Mesenteric fat pad (tissue), 1 donor: ENCODE measurements at places on chromosomes 4 and X.
A peak's percentile ranks its signal among the peaks of the same experiment; 100 is the strongest.

DNA sequence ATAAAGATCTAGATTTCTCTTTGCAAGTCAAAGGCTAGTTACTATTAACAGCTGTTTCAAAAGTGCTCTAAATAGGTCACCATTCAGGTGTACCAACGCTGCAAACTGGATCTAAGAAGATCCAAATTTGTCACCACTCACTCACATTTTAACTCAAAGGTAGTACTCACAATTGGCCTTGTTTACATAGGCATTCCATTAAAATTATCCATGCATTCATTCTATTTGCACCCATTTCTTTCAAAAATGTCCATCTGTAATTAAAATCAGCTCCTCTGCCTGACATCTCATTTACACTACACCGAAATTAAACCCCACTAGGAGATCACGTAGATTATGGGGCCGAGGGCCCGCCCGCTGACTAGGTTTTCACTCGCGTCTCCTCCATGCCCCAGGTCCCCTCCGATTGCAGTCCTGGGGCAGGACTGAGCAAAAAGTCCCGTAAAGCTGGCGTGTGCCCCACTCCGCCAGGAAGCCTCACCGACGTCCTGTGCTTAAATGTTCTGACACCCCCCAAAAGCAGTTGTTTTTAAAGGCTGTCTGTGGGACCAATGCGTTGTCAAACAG is 1.3 kb upstream of the ING2 start:
- no peak for DNase-seq

GRCh38 chr4:69984030-69984443 is 11.7 kb upstream of the STATH start:
- peak; percentile 41 for DNase-seq

GRCh38 chr4:11323771-11324170 is 104.9 kb downstream of the HS3ST1 start:
- DNase-seq = no peak

DNA sequence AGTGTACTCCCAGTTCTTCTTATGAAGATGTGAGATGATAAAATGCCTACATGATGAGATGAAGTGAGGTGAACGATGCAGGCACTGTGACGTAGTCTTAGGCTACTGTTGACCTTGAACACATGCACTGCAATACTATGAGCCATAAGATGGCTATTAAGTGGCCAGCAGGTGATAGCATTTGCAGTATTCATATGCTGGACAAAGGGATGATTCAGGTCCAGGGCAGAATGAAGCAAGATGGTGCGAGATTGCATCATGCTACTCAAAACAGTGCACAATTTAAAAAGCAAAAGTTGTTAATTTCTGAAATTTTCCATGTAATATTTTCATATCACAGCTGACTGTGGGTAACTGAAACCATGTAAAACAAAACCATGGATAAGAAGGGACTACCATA is 781.4 kb downstream of the PCDH18 start:
- no peak for DNase-seq

DNA sequence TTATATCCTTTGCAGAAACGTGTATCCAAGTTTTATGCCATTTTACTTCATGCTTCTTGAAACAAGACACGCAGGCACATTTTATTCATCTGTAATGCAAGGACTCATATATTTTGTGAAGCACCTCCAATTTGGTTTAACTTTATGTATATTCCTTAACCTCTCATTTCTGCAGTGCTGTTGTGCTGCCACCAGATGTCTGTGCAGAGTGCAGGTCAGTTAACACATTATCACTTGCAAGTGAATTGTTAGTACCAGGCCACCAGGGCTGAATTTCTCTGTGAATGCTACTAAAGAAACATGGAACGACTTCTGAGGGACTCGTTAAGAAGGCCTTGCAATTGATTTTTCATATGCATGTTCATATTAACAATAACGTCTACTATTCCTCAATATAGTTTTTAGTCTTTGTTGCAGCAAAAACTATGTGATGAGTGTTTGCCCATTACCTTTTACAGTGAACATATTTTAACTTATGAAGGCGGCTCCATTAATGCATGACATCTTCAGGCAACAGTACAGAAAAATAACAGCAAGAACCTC is 770.3 kb downstream of the NLGN4X start:
- DNase-seq = no peak

GRCh38 chr4:112127803-112128202 is 17.5 kb upstream of the FAM241A start:
- DNase-seq = no peak

DNA sequence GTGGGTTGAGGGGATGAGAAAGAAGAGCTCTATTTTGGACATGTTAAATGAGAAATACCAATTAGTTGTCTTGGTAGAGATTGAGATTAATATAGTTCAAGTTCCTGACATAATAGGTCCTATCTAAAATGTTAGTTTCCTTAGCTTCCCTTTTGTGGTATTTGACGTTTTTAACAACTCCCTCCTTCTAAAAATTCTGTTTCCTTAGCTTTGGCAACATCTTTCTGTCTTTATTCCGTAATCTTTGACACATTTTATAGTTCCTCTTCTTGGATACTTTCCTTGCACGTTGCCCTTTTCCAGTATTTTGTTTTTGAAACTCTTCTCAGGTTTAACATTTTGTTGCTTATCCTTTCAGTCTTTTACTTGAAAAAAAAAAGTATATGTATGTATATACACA is 36.9 kb downstream of the LAMTOR3 start:
- no peak for DNase-seq

DNA sequence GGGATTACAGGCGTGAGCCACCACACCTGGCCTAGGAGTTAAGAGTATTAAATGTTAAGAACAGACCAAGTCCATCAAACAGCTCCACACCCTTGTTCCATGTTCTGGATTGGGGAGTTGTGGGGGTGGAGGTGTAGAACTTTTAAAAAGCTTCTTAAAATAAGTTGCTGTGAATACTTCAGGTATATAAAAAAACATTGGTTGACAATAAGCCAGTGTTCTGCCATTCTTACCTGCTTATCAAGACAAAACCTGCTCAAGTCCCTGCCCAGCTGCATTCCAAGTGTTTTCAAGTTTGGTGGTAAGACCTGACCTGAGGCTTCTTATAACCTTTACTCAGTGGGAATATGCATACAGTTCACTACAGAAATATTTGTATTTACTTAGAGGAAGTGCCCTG is 6.4 kb downstream of the RBM3 start:
- DNase-seq = no peak

- DNase-seq = no peak
These were observed 876.4 kb upstream of the SLIT2 start for GRCh38 chr4:19375136-19375804.

- no peak for DNase-seq
These were observed 35.0 kb upstream of the SLC7A11 start for GRCh38 chr4:138277133-138277532.
